ENCODE measurements at places on chromosomes 2 and 18.

GRCh38 chr18:8516371-8517250 is 92.6 kb upstream of the RAB12 start:
- no peak for DNase-seq

- no peak for DNase-seq
These were observed 131.9 kb upstream of the EML6 start for GRCh38 chr2:54591551-54591950.

DNA sequence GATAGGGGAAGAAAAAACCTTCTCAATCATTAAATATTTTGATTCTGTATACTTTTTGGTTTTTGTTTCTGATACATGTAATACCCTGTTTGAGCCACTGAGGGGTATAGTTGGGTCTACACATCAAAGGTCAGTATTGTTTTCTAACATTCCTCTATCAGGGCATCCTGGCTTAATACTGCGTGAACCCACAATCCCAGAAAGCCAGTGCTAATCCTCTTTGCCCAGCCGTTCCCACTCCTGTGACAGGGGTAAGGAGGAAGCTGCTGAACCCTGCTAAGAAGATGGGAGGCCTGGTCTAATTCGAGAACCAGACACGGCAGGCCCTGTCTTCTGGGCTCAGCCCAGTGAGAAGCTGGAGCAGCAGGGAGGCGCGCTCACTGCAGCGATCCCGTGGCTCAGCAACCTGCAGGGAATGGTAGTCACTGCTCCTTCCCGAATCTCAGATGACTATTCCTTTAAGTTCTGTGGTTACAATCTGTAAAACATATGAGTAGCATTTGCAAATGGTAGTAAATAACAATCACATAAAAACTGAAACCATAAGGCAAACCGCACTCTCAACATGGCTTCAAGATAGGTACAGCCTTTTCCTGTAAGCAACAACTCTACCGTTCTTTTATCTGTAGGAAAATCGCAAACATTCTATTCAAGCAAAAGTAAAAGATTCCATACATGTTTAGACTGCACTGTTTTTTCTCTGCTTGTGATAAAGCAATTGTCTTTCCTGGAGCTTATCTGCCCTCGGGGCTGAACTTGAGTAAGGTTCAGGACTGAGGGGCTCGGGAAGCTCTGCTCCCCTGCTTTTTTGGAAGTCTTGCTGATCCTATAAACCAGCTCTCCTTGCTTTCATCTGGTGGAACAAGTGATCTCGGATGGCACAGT is 87.0 kb downstream of the EPB41L3 start:
- DNase-seq, result no peak

DNA sequence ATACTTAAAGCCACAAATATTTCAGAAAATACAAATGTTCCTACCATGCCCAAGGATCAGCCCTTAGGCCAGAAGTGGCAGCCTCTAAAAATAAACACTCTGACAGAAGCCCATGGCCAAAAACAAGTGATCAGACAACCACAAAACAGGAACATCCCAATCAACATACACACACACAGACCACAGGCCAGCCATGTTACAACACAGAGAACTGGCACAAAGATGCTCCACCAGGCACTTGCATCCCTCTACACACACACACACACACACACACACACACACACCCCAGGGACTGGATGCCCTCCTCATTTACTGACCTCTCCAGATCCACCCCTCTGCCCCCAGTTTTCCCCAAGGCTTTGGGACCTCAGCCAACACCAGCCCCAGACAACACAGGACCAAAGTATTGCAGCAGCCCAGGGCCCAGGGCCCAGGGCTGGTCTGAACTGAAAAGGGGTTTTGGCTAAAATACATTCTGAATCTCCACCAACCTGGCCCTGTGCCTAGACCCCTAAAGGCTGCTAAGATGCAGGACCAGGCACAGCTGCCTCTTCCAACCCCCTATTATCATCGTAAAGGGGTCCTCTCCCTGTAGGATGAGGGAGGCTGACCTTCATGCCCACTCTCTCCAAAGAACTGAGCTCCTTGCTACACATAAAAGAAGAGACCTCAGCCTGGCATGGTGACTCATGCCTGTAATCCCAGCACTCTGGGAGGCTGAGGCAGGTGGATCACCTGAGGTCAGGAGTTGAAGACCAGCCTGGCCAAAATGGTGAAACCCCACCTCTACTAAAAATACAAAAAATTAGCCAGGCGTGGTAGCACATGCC is 151.4 kb downstream of the TNS1 start:
- no peak for DNase-seq

DNA sequence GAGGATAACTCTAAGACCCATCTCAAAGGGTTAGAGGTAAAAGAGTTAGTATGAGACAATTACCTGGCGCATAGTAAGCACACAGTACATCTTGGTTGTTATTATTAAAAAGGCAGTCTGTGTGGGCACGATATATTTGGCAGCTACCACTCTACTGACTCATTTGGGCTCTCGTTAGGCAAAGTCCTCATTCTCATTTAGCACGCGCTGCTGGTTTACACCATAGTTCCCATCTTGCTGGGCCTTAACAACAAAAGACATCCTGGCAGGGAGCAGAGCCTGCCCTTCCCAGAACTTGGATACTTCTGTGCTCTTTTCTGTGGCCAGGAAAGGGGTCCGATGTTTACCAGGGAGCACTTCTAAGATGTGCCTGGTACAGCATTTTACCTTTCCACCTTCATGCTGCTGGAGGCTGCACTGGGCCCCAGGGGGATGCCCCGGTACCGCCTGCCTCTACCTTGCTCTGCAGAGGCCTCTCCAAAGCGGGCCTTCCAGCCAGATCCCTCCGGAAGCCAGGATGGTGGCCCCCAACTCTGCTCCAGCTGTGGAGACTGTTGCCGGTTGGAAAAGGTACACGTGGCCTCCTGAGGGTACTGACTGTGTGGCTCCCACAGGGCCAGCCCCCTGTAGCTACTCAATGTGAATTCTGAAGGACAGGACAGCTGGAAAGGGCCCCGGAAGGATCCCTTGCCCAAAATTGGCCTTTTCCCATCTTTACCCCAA is 15.0 kb downstream of the GLI2 start:
- DNase-seq, result no peak

DNA sequence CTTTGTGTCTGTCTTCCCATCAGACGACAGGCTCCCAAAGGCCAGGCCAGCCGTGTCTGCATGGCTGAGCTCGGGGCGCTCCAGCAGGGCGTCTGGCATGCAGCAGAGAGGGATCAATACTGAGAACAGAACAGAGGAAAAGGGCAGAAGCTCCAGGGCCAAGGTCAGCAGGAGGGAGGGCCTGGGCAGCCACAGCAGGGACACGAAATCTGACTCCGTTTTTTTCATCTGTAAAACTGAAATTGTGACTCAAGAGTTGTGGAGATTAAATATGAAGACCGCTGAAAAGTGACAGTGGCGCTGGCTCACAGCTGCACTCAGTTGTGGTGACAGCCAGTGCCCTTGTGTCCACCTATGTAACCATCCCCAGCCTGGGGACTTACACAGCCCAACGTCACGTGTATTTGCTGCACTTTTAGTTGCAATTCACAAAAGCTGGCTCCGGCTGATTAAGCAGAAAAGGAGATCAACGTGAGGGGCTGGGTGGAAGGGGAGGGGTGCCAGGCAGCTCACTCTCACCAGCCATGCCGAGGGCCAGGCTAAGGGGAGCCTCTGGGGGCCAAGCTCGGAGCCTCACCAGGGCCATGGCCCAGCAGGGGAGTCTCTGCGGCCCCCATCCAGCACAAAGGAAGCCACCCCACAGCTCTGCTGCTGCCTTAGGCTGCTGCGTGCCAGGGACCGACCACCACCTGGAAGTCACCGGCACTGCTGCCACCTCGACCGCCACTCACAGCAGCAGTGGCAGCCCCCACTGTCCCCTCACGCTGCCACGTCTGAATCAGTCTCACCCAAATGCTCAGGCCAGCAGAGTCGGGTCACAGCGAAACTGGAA is 74.7 kb downstream of the EIPR1 start:
- DNase-seq, result peak; percentile 30

- no peak for DNase-seq
These were observed 41.4 kb upstream of the DTNB start for GRCh38 chr2:25714740-25715139.

- no peak for DNase-seq
These were observed 247.1 kb downstream of the BCL11A start for GRCh38 chr2:60306267-60306861.

DNA sequence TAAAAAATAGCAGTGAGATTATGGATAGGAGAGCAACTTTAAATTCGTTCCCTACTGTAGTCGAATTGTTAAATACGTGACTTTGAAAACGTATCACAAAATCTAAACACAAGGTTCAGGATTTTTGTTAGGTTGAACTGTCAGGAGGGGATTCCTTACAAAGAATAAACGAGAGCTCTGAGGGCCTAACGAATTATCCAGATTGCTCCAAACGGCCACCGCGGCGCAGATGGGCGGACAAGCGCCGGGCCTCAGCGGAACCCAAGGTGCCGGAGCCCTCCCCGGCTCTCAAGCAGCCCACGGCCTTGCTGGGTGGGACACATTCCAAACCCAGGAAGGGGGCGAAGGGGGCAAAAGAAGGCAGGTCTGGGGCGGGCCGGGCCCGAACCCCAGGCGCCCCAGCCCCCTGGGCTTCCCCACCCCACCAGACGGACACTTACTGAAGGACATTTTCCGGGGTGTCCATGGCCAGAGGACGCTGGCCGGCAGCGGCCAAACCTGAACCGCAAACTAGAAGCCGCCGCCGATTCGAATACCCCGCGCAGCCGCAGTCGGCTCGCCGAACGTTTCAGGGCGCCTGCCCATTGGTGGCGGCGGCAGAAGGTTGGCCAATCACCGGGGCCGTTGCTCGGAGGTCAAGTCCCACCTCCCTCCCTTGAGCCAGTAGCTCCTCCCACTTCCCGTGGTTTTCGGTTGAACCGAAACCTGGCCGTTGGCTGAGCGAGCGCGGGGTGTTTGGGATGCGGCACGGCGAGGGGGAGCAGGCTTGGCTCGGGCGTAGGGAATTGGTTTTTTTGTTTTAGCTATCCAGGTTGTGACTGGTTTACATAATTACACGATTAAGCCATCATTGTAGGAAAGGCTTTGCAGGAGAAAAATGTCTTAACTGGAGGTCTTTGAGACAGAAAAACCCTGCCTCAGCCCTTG is at the start of gene BUB1:
BUB1 (minus strand) TSS at position 534 of the 927 bp plus-strand sequence; CDS start at position 466, 68 bp downstream.
- peak; percentile 85 for DNase-seq

- DNase-seq, result no peak
These were observed 17.5 kb downstream of the YPEL5 start for GRCh38 chr2:30164131-30164925.

DNA sequence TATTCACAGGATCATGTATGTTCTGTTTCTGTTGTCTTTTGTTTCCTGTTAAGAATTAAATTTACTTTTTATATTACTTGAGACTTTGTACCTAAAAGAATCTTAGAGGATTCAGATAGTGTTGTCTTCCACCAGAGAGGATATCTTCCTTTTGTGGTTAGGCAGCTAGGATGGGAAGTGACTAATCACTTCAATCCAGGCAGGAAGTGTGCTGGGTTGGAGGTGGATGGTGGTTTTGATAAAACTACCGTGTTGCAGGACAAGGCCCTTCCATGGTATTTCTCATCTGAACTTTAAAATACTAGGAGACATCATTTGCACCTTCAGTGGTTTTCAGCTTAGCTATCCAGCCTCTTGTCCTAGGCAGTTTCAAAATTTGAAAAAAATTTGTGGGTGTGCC is 728.6 kb upstream of the CDH2 start:
- DNase-seq, result no peak

DNA sequence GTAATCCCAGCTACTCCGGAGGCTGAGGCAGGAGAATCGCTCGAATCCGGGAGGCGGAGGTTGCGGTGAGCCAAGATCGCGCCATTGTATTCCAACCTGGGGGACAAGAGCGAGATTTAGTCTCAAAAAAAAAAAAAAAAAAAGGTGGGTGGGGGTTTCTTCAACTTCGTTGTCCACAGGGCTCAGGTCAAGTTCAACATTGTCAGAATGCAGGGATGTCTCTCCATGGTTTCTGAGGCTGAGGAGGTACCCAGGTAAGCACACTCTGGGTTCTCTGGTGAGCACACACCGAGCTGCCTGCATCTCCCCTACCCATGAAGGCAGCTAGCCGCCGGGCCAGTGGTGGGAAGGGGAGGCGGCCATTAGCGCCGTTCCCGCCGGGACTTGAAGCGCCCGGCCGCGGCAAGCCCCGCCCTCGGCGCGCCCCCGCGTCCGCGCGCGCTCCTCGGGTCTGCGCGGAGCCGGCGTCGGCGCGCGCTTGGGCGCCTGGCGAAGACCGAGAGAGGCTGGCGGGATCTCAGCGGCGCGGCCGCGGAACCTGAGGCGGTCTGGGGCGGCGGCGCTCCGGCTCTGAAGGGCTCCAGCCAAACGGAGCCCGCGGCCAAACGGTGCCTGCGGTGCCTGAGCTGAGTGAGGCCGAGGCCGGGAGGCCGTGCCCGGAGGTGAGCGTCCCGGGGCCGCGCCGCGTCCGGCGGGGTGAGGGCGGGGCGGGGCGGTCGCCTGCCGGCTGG is at the start of gene UBXN2A:
UBXN2A (plus strand) TSS at position 477 of the 731 bp plus-strand sequence. CDS start 17,852 bp downstream, outside the sequence.
- peak; percentile 86 for DNase-seq

DNA sequence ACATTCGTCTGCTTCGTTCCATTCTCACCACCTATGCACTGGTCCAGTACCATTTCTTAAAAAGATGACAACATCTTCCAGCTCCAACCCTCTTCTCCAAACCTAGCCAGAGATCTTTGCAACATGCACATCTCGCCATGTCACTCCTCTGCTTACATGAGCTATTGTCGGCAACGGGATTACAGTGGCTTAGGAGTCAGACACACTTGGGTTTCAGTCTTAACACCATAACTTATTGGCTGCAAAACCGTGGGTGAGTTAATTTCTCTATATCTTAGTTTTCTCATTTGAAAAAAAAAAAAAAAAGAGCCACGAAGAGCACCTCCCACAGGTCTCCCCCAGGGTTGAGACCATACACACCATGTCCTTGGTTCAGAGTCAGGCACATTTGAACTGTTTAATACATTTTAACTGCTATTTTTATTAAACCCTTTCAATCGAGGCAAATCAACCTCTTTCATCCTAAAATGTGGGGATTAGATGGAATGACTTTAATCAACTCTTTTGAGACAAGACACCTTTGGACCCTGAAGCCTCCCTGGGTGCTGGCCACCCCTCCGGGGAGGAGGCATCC is 889 bp downstream of the ANKRD29 start:
- no peak for DNase-seq

DNA sequence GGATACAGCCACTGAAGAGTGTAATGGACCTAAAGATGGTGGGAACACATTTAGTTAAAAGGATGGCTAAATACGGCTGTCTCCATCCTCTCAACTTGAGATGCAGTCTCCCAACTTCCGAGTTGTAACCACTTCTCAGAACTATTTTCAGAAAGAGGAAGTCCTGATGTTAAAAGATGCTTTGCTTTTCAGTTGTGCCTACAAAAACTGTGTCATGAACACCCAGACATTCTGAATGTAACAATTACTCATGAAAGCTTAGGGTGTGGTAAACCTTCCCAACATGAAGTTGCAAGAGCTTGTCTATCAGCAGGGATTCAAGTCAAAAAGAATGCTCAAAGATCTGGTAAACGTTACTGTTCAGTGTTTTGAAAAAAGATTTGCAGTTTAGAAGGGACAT is 147.9 kb downstream of the DOCK10 start:
- no peak for DNase-seq
